ENCODE measurements at places on chromosomes 11 and 22.
A peak's percentile ranks its signal among the peaks of the same experiment; 100 is the strongest.

DNA sequence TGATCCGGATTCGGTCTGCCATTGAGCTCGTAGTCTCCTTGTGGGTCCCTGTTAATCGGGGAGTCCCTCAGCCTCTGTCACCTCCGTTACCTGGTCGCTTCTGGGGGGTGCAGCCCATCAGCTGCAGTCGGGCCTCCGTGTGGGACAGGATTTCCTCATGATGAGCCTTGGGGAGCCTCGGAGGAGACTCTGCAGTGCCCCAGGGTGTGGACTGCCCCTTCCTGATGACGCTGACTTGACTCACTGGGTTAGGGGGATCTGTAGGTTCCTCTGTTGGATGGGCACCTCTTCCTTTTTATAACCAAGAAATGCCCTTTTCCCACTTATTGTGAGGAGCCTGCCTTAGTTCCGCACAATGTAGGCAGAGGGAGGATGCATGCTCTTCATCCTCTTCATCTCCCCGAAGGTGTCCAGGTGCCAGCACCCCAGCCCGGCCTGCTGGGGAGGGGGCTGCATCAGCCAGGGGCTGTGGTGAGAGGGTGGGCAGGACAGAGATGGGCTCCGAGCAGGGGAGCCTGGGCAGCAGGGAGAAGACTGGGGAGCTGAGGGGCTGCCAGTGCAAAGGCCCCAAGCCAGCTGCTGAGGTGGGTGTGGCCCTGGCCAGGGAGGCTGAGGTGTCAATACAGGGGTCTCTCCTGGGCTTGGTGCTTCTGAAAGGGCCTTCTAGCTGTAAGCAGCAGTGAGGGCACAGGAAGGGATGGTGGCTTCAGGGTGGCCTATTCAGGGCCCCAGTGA, 13.5 kb upstream of the TTLL8 start:
- DNase-seq: no peak

DNA sequence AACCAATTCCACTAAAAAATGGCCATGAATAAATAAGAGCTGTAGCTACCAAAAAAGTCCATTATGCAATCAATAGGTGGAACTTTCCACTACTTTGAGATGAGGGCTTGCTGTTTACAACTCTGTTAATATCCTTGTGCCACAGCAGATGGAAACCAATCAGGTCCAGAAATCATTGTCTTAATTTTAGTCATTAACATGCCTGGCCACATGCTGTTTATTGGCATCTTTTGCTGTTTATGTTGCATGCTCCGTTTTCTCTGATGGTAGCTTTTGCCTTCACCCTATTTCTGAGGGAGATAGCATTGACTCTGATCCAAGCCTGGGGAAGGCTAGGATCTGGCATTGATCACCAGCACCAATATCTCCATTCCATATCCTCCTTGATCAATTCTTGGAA, 192.9 kb upstream of the SEZ6L start:
- DNase-seq: no peak

GRCh38 chr11:61114913-61115312, 12.6 kb downstream of the CD5 start:
- no peak for DNase-seq

GRCh38 chr22:40856513-40857308, at the start of the genes ST13 and XPNPEP3:
Gene ST13 (minus strand): TSS chr22:40856639. CDS start chr22:40856540, 99 bp downstream.
Gene XPNPEP3 (plus strand): TSS chr22:40857148. CDS start chr22:40857182, 34 bp downstream.
- peak; percentile 99 for DNase-seq

- no peak for DNase-seq
Measured at GRCh38 chr22:35911877-35912276, 116.7 kb downstream of the RBFOX2 start.

- DNase-seq: no peak
Measured at GRCh38 chr11:117238221-117238620, 5.8 kb downstream of the RNF214 start.

Data from small intestine (tissue), 16 donors.